ENCODE measurements at places on chromosomes 4 and X.

DNA sequence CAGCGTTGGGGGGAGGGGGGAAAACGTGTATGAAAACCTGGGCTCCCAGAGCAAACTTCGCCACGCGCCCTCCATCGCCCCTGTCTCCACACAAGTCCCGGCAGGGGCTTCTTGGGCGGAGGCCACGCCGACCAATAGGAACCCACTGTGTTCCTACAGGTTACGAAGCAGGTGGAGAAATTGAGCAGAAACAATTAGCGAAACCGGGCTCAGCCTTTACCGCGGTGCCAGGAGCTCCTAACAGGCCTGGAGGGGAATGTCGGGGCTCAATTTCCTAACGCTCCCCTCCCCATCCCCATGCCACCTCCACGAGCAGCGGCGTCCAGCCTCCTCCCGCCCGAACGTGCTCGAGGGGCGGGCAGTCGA, 589 bp upstream of the KIT start:
- no peak for DNase-seq

DNA sequence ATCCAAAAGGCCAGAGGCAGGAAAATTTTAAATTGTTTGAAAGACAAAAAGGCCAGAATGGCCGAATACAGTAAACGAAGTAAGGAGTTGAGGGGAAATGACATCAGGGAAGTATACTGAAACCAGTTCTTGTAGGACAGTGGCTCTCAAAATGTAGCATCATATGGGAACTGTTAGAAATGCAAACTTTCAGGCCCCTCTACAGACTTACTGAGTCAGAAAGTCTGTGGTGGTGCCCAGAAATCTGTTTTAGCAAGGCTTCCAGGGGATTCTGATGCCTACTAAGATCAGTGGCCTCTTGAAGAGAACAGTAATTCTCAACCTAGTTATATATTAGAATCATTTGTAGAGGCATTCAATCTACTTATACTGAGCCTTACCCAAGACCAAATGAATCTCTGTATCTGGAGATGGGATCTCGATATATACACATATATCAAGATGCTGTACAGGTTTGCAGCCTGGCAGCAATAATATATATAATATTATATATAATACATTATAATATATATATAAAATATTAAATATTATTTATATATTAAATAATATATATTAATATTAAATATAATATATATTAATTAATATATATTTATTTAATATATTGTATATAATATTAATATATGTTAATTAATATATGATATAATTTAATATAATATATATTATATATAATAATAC, 39.7 kb downstream of the ADAMTS3 start:
- no peak for DNase-seq

GRCh38 chr4:117420948-117421347, 335.6 kb upstream of the TRAM1L1 start:
- no peak for DNase-seq

GRCh38 chr4:15182600-15183220, 180.4 kb downstream of the CPEB2 start:
- no peak for DNase-seq

DNA sequence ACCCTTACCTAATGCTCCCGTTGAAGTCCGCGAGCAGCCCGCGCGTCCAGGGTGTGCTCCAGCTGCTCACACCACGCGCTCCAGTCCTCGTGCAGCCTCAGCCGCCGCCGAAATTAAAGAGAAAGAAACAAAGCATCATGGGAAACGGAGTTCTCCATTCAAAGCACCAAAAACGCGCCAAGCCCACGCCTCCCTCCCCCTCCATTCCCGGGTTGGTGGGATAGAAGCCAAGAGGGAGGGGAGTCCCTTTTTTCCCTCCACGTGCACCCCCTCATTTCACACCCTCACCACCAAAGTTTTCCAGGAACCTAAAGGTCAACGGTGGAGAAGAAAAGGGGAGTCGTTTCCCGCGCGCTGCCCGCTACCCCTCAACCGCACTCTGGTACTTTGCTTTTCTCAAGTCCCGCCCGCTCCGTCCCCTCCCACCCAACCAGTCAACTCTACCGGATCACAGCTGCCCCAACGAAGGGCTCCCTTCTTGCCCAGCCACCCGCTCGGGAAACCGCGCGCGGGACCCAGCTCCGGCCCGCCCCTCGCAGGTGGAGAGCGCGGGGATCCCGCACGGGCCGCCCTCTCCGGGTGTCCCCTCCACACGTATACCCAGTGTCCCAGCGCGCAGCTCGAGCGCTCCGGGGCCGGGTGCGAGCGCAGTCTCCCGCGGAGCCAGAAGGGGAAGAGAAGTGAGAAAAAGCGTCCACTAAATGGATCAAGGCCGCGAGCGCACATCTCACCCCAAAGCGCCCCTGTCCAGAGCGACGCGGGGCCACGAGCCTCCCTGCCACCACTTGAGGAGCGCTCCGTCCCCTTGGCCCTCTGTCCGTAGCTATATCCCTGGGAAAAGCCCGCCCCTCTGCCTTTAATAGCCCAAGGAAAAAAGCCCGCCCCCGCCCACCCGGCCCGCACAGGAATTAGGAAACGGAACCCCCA, 65.1 kb upstream of the CCDC160 start:
- no peak for DNase-seq

GRCh38 chr4:187276736-187277408, 553.2 kb upstream of the FAT1 start:
- DNase-seq: no peak

- DNase-seq: no peak
Observed at GRCh38 chr4:126328914-126329313, 1014.2 kb downstream of the FAT4 start.

GRCh38 chrX:79081895-79082512, 62.5 kb upstream of the GPR174 start:
- DNase-seq: no peak

DNA sequence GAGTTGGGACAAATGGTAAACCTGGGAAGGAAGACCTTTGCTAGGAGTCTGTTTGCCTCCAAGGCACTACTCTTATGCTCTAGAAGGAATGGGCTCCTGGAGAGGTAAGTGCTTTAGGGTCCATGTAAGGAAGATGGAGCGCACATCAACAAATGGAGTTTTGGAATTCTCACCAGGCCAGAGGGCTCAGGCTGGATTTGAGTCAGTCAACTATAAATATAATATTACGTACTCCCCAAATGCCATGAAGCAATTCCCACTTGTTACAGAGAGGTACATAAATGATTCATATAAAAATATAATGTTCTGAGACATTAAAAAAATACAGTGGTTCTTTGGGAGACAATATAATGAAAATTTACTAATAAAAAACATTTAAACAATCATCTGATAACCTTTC, 1.6 kb upstream of the SLC9B1 start:
- DNase-seq: no peak

- no peak for DNase-seq
Observed at GRCh38 chr4:110064934-110065333, 133.5 kb downstream of the ELOVL6 start.

- no peak for DNase-seq
Observed at GRCh38 chr4:186557061-186557460, 1.7 kb upstream of the MTNR1A start.

GRCh38 chr4:122091836-122092405, 60.2 kb upstream of the BLTP1 start:
- DNase-seq: no peak

DNA sequence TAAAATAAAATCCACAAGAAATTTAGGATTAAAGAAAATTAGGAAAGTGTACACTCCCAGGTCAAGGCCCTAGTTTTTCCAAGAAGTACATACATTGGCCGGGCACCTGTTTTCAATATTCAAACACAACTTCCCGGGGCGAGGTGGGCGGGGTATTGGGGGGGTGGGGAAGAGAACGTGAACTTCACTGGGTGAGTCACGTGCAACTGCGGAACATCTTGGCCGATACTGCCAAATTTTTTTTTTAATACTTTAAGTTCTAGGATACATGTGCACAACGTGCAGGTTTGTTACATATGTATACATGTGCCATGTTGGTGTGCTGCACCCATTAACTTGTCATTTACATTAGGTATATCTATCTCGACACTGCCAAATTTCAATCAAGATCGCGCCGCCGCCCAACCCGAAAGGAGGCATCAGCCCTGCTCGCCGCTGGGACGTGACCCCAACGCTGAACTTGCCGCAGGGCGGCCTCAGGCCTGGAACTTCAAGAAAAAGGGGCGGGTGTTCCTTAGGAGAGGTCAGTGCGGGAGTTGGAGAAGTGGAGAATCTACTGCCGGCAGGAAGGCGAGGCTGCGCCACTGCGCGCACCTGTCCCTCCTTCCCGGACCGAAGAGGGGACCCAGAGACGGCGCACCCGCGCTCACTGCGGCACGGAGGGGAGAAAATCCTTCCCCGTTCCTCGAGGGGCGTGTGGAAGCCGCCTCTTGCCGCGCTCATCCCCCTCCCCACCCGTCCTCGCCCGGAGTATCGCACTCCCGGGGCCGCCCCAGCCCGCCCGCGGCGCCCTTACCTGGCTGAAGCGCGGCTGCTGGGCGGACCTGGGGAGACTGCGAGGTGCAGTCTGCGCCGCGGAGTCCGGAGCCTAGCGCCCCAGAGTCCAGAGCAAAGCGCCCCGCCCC, at the start of gene TEC:
Gene TEC, minus strand, starts transcription at position 883 of the 905 bp plus-strand sequence. CDS start 41,224 bp downstream, outside the sequence.
- no peak for DNase-seq

GRCh38 chr4:56158483-56158882, 209.7 kb downstream of the CEP135 start:
- DNase-seq: no peak

GRCh38 chr4:124874172-124874450, 161.6 kb upstream of the ANKRD50 start:
- DNase-seq: no peak

- no peak for DNase-seq
Observed at GRCh38 chr4:82591592-82591991, 29.8 kb upstream of the TMEM150C start.

GRCh38 chrX:149979126-149979644, 40.9 kb upstream of the EOLA2 start:
- no peak for DNase-seq

- DNase-seq: no peak
Observed at GRCh38 chr4:72496119-72496518, 72.9 kb downstream of the ADAMTS3 start.

GRCh38 chr4:75722417-75722816, 2.0 kb upstream of the USO1 start:
- DNase-seq: no peak

DNA sequence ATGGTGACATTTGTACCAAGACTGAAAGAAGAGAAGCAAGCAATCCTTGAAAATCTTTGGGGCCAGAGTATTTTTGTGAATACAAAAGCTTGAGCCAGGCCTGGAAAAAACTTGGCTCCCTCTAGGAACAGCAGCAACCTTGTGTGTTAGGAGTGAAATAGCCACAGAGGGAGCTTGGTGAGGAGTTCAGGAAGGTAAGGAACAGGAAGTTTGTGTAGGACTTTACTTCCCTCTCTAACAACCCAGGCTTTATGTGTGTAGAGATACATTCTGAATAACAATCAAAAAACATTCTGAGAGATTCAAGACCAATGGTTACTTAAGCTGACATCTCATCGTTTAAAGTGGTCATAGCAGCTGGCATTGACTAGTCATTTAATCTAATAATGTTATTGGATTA, 668.5 kb downstream of the PCDH18 start:
- no peak for DNase-seq

DNA sequence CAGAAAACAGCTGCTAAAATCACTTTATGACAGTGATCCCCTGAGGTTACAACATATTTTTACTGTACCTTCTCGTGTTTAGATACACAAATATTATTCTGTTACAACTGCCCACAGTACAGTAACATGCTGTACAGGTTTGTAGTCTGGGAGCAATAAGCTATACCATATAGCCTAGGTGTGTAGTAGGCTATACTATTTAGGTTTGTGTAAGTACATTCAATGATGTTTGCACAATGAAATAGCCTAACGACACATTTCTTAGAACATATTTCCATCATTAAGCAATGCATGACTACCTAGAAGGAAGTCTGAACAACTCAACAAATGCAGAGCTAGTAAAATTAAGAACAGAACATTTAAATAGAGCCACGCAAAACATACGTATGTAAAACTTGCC, 112.7 kb downstream of the ZAR1 start:
- DNase-seq: no peak

DNA sequence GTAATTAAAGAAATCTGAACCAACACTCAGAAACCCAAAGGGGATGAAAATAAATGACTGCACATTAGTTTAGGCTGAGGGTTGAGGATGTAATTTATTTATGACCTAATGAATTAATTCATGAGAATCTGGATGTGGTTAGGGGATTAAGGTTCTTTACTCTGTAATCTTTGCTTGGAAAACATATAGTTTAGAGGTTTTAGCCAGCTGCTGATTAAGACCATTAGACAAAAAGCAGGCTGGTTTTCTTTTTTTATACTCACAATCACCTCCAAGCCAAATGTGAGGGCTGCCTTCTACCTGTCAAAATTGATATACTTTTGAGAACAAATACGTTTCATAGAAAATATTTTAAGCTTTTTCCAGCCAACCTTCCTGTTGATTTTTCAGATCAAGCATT, 2705.8 kb downstream of the PCDH7 start:
- DNase-seq: no peak

GRCh38 chr4:43776371-43776770, 672.2 kb downstream of the KCTD8 start:
- DNase-seq: no peak

DNA sequence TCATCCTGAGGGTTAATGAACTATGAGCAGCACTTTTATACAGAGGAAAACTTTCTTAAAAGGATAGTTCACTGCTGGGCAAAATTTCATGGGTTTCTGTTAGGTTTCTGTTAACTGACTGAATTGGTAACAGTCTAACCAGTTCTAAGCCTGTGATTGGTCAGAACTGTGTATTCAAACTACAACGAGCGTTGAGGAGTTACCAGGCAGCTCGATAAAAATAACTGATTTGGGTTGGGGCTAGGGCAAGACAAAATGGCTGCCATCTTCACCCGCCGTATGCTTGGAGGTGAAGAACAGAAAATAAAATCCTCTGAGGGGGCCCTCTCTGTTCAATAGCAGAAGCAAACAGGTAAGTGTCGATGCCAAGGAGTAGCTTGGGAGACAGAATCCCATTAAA, 22.0 kb downstream of the FAM133A start:
- DNase-seq: no peak

GRCh38 chrX:23327104-23327503, 7.5 kb upstream of the PTCHD1 start:
- DNase-seq: no peak

- DNase-seq: no peak
Observed at GRCh38 chrX:19846995-19847790, 40.2 kb downstream of the SH3KBP1 start.

- DNase-seq: no peak
Observed at GRCh38 chr4:3305610-3306371, 13.0 kb downstream of the RGS12 start.

Measured in stimulated activated CD4-positive, alpha-beta T cell treated with anti-CD3 and anti-CD28 coated beads, Interleukin-15, amount 100 ng/mL, for 1 hour (primary cell).